ENCODE measurements at places on chromosomes 2 and 18.

GRCh38 chr18:80246445-80247392 lies 595 bp downstream of the PARD6G start:
- no peak for DNase-seq

- no peak for DNase-seq
Measured at GRCh38 chr2:20652673-20653575, 2.0 kb upstream of the HS1BP3 start.

DNA sequence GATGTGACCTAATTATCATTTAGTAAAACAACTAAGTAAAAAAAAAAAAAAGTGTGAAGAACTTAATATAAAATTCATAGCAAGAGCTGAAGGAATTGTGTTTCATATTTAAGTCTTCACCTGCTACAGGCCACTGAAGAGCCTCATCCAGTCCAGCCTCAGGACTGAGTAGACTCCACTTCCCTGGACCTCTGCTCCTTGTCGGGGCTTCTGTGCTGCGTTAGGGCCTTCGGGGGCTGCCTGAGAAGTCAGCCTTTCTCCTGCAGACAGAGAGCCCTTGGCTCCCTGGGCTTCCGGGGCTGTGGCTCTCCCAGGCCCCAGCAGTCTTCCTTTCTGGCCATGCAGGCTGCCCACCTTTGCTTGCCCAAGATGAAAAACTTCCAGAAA lies 95.5 kb downstream of the MTCL1 start:
- DNase-seq = no peak

GRCh38 chr2:28098501-28099225 lies 208.1 kb downstream of the BABAM2 start:
- no peak for DNase-seq

- DNase-seq = no peak
Measured at GRCh38 chr18:60643009-60643408, 270.4 kb upstream of the MC4R start.

GRCh38 chr2:105643405-105644173 lies 101.1 kb upstream of the NCK2 start:
- DNase-seq = no peak

DNA sequence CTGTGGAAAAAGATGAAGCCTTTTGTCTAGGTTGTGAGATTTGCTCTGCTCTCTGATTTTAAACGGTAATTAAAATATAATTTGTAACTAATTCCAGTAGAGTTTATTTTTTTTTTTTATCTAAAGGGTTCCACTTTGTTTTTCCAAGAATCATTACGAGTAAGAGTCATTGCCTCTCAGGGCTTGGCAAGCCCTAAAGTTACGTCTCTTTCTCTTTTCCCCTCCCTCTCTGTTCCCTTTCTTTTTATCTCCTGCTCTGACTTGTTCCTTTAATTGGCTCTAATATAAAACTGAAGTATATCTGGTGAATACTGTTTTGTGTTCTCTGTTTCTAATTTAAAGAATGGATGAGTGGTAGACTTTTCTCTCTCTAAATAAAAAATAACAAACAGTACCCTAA lies 75.8 kb downstream of the CALCRL start:
- no peak for DNase-seq

- DNase-seq = no peak
Measured at GRCh38 chr2:238120463-238121298, 17.8 kb upstream of the KLHL30 start.

DNA sequence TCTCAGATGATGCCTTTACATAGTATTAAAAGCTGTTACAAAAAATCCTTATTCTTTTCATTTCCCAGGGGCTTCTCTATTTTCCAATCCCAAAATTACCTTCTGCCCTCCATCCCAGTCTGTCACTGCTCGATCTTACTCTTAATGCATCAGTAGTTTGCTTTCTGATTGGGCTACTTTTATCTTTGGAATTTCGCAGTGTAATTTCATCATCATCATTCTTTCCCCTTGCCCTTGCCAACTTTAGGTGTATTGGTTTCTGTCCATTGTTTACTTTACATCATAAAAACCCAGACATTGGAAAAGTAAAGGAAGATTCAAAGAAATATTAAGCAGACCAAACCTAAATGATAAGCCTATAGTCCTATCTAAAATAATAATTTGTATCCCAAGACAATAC lies 457.2 kb downstream of the PIK3C3 start:
- DNase-seq = no peak

GRCh38 chr2:97992836-97993825 lies 2.6 kb downstream of the TMEM131 start:
- DNase-seq = no peak

DNA sequence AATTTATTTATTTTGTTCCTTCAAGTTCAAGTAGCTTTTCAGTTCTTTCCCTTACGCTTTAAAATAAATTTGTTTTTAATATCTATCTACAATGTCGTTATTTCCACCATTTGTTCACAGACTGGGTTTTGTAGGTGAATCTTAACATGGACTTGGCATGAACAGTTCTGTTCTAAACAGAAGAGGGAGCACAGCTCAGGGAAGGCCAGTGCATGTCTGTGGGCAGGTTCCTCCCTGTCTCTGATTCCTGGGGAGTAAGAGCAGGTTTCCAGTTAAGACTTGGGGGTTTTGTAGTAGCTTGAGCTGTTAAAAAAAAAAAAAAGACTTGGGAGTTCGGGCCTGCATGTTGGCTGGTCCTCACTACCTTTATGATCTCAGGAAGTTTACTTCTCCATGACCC lies 11.1 kb downstream of the TTL start:
- DNase-seq = no peak

GRCh38 chr2:189549449-189549832 lies 31.1 kb downstream of the SLC40A1 start:
- DNase-seq = no peak

GRCh38 chr18:76455003-76455676 lies 39.9 kb downstream of the ZNF516 start:
- no peak for DNase-seq

DNA sequence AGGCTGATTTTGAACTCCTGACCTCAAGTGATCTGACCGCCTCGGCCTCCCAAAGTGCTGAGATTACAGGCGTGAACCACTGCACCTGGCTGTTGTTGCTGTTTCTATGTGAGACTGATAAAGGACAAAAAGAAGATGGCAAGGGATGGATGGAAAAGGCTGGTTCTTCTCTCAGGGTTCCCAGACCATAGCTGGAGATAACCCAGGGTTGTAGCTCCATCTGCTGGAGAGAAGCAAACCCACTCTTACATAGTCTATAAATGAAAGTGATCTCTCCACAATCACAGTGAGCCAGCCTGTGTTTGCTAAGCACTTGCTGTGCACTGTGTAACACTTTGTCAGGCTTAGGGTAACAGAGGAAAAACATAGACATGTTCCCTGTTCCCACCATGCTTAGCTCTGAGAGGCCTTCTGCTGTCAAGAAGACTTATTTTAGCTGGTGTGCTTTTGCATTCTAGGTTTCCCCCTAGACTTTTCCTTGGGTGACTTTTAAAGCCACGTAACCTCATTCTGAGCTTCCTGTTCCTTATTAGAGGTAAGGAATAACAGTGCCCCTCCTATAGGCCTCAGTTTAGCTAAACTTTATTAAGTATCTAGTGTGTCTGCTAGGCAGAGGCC lies 49.7 kb downstream of the LIMS1 start:
- peak; percentile 80 for DNase-seq

DNA sequence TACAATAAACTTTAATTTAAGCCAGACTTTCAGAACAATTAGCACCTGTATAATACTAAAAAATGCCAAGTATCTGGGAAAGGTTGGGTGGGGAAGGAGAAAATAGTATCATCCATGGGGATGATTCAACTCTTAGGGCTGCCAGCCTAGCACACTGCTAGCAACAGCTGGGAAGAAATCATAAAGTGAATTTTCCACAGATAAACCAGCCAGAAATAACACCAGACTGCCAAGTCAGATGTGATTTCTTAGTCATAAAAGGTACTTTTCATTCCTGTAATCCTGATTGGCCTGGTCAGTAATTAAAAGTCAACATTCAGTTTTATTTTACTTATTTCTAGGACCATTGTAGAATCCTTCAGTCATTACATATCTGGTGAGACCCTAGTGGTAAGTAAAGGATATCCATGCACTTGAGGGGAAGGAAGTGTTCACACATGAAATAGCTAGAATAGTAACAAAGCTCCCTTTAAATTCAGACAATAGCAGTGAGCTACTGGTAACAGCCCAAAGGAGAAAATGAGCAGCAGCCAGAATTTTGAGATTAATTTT lies 59.4 kb downstream of the LIMS1 start:
- DNase-seq = no peak

DNA sequence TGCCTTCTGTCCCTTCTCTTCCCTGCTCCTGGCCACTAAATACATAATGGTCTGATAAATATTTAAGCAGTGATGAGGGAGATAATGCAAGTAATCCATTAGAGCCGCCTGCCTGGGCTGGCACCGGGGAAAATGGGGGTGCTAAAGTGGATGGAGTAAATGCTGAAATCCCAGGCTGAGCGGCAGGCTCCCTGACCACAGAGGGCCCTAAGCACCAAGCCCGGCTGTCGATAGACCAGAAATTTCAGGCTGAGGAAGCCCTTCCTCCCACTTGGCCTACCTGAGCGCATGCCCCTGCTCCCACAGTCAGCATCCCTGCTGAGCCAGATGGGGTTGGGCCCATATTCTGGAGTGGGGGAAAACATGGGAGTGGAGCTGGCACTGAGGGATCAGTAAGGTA lies 197.5 kb upstream of the SKOR2 start:
- DNase-seq = no peak

DNA sequence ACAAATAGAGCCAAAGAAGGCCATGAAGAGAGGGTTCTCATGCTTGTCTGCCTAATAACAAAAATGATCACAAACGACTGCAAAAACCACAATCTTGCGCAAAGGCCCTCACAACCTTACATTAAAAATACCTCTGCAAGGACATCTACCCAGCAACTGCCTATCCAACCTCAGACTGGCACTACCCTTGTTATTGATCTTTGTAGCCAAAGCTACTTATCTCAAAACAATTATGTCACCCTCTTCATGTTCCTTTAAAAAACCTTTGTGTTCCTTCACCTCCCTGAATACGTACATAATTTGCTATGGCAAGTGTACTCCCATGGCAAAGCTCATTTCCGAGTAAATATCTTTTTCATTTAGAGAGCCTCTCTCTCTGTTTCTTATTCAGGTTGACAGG lies 44.1 kb downstream of the TMEM163 start:
- no peak for DNase-seq

DNA sequence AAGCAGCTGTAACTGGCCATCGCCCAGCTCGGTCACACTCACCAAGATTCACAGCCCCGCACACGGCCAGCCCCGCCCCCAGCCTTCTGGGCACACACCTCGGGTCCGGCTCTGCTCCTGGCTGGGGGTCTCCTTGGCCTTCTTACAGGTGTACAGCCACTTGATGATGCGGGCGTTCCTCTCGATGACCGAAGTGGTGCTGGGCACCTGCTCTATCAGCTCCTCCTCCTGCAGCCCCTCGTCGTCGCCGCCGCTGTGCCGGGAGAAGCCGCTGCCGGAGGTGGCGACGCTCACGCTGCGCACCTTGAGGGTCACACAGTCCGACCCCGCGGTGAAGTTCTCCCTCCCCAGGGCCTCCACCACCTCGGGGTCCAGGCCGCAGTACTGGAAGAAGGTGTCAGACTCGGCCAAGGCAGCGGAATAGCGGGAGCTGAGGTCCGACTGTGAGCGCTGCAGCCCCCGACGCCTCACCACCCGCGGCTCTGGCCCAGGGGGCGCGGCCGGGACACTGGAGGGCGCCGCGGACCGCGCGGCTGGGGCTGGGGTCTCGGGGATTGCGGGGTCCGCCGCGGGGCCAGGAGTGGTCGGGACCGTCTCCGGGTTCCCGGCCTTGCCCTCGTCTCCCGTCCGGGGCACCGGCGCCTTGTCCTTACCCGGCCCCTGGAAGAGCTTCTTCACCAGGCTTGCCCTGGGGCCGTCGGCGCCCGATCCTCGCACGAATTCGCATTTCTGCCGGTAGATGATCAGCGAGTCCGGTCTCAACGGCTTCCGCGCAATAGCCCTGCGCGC lies 769 bp downstream of the FAM110C start:
- no peak for DNase-seq

- DNase-seq = no peak
Measured at GRCh38 chr2:239166201-239166834, 234.5 kb downstream of the HDAC4 start.

GRCh38 chr2:208062113-208062512 lies 36.8 kb upstream of the PLEKHM3 start:
- DNase-seq = peak; percentile 16

DNA sequence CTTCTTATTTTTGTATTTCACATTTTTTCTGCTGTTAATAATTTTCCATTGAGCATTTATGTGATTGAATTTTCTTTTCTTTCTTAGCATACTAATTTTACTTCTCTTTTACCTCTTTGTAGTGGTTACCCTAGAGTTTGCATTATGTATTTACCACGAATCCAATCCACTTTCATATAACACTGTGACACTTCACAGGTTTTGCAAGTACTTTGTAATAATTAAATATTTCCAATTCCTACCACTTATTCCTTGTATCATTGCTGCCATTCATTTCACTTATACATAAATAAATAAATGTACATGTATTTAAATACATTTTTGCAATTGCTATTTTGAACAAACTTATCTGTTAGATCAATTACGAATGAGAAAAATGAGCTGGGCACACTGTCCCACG lies 110.8 kb downstream of the TGIF1 start:
- no peak for DNase-seq

- no peak for DNase-seq
Measured at GRCh38 chr2:229596796-229597195, 117.6 kb downstream of the DNER start.

- no peak for DNase-seq
Measured at GRCh38 chr2:86147793-86148192, 41.8 kb downstream of the PTCD3 start.

DNA sequence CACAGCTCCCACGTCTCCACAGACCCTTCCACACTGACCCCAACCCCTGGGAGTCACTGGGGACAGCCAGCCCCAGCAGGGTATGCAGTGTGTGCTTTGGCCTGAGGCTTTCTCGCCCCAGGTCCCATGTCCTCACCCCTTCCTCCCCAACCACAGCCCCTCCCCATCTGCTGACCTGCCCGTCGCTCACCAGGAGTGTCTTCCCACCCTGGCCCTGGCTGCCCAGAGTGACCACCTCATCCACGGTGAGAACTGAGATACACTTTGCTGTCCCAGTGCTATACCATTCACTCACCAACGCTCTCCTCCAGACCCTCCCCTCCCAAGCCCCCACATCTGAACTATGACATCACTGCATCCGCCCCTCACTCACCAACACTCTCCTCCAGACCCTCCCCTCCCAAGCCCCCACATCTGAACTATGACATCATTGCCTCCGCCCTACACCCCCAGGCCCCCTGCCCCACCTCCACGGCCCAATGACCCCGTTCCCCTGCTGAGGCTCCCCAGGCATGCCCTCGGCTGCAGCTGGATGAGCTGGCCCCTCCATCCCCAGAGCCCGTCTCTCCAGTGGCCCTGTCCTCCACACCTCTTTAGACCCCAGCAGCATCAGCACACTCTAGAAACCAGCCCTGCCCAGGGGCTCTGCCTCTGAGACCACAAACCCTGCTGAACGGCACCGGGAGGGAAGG lies 55.2 kb downstream of the ANKMY1 start:
- DNase-seq = no peak

- no peak for DNase-seq
Measured at GRCh38 chr18:49096021-49096420, 145.3 kb upstream of the SMAD7 start.

DNA sequence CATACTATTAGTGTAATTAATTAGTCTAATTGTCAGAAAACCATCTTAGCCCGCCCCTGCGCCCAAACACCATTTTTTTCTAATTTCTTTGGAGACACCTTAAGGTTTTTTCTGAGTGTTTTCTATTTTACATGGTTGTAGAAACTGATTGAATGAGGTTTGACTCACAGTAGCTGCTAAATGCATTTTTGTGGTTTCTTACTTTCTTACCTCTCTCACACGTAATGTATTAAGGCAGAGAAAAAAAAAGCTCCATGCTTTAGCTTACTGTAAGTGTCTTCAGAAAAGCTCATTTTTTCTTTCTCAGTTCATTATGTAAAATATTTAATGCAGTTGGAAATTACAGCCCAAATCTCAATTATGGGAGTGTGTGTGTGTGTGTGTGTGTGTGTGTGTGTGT lies 548.5 kb upstream of the LRRTM4 start:
- no peak for DNase-seq
